NCI-H82 (cell line): ENCODE measurements at places on chromosomes 7 and 10.

- no peak for DNase-seq
Measured at GRCh38 chr10:8407501-8408021, 353.1 kb downstream of the GATA3 start.

GRCh38 chr10:94076325-94076841, 82.7 kb downstream of the PLCE1 start:
- DNase-seq, result peak; percentile 33

DNA sequence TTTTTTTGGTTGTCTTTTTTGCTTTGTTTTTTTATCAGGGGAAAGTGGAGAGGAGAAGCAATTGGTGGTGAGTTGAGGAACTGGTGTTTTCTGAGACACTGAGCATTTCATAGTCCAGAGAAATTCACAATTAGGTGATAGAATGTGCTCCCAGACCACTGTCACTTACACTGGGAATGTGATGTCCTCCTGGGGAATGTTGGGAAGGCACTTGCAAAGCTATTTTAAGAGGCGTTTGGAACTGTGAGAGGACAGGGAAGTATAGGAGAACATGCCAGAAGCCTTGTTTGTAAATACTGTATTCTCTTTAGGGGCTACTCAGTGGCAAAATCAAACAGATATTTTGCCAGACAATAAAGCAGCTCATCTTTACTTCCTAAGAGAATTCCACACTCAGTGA, 16.0 kb downstream of the CHRM2 start:
- DNase-seq, result no peak

DNA sequence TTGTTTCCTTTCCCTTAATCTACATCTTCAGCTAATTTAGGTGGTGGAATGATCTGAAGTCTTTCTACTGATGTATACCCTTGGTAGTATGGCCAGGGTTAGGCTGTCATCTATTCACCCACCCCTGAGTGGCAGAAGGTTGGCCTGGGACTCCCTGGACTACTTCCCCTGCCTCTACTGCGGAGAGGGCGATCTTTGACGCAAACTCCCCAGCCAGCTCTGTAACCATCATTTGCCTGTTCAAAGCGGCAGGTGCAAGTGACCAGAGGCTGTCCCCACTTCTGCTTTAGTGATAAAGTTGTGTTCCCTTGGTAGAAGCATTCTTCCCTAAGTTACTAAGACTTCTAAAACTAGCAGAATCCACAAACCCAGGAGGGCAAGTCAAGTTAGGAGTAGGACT, 70.8 kb upstream of the UNC5B start:
- no peak for DNase-seq

GRCh38 chr10:24097751-24098207, 111.2 kb upstream of the KIAA1217 start:
- DNase-seq, result no peak

GRCh38 chr10:73506491-73506890, 10.7 kb upstream of the PPP3CB start:
- no peak for DNase-seq

DNA sequence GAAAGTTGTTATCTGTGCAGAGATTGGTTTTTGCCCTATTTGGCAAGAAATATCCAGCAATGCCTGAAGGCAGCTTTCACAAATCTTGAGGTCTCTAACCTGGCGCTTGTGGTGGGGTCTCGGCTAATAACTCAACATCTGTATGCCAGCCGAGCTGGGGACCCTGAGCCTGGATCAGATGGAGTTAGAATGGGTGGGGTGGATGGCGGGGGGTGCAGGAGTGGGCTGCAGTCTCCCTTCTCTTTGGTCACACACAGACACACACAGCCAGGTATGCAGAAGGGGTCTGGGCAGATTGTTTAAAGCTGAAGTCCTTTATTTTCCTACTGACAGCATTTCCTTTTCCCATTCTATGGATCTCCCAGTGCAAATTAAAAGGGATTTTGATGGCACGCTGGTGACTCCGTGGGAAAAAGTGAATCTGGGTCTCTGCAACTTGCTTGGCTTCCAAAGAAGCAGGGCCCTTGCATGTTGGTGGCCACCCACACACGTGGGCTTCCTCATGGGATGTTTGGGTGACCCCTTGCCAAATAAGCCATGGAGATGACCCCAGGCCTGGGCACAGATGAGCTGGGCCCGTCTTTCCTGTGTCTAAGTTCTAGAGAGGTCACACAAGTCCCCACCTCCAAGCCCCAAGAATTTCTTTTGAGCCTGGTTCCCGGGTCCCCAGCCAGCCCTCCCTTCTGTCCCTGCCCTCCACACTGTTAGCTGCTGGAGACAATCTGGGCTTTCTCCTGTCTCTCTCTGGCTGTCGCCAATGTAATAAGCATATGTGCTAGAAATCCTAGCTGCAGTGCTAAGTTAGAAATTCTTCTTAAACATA, 39.9 kb upstream of the EMX2 start:
- peak; percentile 25 for DNase-seq

- no peak for DNase-seq
Measured at GRCh38 chr10:63579371-63580014, 58.3 kb downstream of the REEP3 start.

DNA sequence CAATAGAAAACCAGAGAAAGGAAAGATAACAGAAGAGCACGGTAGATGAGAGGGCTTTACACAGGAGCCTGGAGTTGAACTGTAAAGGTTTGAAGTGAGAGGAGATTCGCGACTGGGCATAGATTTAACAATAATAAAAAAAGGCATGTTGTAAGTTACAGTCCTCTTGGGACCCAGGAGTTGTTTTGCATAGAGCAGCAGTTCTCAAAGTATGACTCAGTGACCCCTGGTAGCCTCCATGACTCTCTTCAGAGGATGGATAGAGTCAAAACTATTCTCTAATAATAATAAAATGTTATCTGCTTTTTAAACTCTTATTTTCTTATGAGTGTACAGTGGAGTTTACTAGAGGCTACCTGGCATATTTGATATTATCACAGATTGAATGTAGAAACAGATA, 262.3 kb downstream of the SORCS3 start:
- DNase-seq, result no peak

DNA sequence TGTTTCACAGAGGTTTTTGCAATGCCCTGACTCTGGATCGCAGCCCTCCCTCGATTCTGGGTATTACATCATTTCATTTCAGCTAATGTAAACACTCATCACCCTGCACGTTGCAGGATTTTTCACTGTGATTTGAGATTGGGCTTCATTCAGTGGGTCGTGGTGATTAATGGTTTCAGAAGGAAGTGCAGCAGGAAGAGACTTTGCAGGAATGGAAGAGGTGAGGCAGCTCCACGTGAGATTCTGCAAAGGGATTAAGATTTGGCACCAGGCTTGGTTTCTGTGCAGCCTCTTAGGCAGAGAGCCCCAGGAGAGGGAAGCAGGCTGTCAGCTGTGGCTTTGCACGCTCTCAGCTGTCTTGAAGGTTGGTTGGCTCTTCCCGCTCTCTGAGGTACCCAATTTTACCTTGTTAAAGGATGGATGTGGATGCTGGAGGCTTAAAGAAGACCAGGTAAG, 95.2 kb downstream of the PLCE1 start:
- peak; percentile 85 for DNase-seq

- no peak for DNase-seq
Measured at GRCh38 chr7:108424013-108424412, 32.2 kb downstream of the NRCAM start.

DNA sequence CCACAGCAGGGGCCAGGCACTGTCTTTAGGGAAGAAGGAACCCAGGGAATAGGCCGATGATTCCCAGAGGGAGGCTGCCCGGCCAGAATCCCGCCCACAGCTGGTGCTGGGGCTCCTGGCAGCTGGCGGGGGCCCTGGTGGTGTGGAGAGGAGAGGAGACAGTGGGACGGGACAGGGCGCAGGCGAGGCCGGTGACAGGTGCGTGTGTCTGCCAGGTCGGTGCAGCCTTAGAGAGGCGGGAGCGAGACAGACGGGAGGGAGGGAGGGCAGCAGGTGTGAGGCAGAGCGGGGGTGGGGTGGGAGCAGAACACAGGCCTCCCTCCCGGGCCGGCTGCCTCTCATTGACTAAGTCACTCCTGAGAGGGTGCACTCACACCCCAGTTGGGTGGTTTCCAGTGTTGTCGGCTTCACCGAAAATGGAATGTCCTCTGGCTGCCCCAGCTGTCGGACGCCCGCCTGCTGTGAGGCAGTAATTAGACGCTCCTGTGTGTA, 55.2 kb downstream of the ELFN1 start:
- peak; percentile 94 for DNase-seq

DNA sequence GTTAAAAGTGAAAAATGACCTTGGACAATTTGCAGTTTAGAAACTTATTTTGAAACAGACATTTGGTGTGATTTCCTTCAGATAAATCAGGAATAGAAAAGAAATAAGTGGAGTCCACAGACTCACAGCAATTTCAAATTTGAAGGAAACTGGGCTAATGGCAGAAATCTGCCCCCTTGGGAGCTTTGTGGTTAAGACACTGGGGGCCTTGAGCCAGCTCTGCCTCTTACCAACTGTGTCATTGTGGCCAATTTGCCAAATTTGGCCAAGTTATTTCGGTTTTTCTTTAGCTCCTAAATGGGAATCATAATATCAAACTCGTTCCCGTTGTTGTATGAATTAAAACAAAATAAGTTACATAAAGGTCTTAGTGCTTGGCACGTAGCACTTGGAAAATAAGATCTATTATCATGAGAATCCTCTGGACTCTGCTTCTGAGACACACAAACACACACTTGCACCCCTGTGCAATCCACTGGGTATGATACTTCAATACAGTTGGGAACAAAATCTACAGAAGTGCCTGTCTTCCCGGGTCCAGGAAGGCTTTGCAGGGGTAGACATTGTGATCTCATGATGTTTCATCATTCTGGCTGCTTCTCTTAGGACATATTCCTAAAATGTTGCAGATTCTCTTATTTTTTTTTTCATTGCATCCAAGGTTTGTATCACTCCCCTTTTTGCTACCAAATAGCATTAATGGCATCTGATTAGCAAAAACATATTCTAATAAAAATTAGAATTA, 4.9 kb downstream of the ARMC3 start:
- no peak for DNase-seq

DNA sequence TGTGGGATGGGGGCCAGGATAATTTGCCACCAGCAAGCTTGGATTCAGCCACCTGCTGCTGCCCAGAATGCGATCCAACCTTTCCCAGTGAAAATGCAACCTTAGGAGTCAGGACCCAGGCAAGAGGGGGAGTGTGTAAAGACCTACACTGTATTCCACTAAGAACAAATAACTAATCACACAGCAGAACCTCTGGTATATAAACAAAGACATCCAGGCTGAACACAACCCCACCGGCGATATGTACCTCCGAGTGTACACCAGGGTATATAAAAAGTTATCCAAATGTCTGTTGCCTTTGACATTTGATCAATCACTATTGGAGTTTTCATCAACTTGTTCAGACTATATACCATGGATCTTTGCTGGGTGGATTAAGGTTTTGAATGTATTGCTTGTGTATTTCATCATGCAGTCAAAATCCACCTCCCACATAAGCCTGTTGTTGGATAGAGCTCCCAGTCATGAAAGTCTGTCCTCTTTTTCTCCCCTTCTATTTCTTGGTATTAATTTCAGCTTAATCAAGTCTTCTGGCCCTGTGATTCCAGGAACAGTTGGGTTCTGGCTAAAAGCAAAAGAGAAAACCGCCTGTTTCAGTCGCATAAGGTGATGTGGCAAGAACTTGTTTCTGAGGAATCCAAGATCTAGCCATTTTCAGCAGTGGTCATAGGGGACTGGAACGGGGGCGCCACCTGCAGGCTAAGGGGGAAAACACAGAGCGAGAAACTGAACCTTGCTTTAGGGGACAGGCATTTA, 290.7 kb downstream of the CCDC3 start:
- peak; percentile 77 for DNase-seq

DNA sequence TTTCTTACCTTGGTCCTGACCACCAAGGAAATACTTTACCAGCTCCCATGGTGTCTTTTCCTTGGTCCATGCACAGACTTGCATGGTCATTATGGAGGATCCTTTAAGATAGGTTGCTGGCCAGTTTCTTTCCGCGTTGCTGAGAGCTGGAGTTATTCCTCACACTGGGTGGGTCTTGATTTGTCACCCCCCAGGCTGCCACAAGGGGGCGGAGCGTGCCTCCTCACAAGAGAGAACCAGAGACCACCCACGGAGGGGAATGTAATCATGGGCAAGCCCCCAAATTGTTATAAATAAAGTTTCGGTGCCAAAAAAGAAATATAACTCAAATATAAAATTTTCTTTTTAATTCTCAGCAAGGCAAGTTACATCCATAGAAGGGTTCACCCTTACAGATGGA, 10.5 kb upstream of the TRIM24 start:
- peak; percentile 30 for DNase-seq

- no peak for DNase-seq
Measured at GRCh38 chr7:3431306-3431705, 130.3 kb downstream of the SDK1 start.

DNA sequence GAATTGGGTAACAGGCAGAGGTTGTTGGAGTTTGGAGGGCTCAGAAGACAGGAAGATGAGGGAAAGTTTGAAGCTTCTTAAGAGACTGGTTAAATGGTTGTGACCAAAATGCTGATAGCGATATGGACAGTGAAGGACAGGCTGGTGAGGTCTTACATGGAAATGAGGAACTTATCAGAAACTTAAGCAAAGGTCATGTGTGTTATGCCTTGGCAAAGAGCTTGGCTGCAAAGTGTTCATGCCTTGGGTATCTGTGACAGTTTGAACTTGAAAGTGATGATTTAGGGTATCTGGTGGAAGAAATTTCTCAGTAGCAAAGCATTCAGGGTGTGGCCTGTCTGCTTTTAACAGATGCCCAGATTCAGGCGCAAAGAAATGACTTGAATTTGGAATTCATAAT, 64.5 kb upstream of the EEPD1 start:
- DNase-seq, result no peak

GRCh38 chr7:30826181-30826580, 55.0 kb downstream of the MINDY4 start:
- no peak for DNase-seq

DNA sequence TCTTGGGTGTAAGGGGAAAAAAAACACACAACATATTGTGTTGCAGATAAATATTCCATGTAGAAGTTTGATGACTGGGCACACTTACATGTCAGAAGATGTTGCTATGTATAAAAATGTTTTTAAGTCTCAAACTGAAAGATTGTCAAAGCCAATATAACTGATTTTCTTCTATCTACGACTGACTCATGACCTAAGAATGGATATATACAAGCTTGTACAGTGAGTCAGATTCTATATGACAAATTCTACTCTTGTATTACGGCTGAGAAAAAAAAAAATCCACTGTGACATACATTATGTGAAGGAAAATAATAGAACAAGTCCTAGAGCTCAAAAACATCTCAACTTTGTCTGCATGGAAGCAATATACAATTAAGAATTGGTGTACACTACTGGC, 343.0 kb upstream of the PCDH15 start:
- no peak for DNase-seq

- DNase-seq, result no peak
Measured at GRCh38 chr7:117950601-117951260, 77.5 kb upstream of the CTTNBP2 start.

- DNase-seq, result peak; percentile 85
Measured at GRCh38 chr10:76309741-76310587, 878.5 kb downstream of the LRMDA start.

GRCh38 chr7:70113078-70113477, 514.8 kb downstream of the AUTS2 start:
- no peak for DNase-seq

DNA sequence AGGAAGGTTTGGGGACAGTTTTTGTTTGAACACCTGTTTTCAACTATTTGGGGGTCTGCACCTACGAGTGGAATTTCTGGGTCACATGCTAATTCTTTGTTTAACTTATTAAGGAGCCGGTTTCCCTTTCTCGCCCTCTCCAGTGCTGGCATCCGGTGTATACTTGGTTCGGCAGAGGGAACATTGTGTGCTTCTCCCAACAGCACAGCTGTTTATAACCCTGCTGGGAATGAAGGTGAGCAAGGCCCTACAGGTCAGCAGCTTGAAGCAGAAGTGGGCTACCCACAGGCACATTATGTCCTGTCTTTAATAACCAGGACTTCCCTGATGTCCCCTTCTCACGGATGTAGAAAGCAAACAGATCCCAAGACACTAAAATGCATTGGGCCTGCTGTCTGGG, 87.5 kb upstream of the PDCD4 start:
- DNase-seq, result no peak
